ENCODE measurements at places on chromosomes 7 and 10.
A peak's percentile ranks its signal among the peaks of the same experiment; 100 is the strongest.

GRCh38 chr7:123433665-123434064 is 100.7 kb downstream of the IQUB start:
- no peak for ATAC-seq

DNA sequence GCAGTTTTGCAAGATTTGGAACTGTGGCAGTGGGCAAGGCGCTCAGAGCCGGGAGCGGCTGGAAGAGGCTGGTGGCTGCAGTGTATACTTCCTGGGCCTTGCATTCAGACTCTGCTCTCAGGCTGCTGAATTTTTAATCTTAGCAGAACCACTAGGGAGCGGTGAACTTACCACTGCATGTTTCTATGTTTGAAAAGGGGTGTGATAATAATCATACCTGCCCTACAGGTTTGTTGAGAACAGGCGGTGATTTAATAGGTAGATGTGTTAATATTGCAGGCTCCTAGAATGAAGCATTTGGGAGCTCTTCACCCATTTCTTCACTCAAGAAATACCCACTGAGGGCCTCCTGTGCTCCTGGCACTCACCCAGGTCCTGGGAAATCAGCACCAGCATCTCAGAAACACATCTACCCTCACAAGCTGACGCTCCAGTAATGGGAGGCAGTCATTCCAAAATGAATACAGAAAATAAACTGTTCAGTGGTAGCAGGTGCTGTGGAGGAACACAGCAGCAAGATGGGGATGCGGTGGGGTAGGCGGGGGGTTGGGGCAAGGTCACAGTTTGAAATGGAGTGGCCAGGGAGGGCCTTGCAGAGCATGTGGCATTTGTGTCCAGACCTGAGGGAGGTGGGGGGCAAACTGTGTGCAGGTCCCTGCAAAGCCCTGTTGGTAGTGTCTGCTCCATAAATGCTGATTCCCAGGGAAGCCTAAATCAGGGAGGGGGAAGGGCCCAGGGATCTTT is 41.0 kb downstream of the VWA2 start:
- no peak for ATAC-seq

DNA sequence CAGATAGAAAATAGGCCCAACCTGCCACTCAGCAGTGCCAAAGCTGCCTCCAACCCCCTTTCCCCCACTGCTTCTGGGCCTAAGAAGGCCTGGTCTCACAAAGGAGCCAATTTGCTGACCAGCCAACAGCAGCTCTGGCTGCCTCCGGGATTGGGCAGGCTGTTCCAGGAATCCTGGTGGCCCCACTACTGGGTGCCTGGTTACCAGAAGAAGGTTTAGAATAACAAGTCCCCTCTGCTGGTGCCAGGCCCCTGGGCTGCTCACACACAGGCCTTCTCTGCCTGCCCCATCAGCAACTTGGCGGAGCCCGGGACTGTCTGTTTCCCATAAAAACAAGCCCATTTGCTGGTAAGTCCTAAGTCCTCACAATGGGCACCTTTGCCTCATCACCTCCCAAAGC is 1.2 kb downstream of the PHKG1 start:
- no peak for ATAC-seq

DNA sequence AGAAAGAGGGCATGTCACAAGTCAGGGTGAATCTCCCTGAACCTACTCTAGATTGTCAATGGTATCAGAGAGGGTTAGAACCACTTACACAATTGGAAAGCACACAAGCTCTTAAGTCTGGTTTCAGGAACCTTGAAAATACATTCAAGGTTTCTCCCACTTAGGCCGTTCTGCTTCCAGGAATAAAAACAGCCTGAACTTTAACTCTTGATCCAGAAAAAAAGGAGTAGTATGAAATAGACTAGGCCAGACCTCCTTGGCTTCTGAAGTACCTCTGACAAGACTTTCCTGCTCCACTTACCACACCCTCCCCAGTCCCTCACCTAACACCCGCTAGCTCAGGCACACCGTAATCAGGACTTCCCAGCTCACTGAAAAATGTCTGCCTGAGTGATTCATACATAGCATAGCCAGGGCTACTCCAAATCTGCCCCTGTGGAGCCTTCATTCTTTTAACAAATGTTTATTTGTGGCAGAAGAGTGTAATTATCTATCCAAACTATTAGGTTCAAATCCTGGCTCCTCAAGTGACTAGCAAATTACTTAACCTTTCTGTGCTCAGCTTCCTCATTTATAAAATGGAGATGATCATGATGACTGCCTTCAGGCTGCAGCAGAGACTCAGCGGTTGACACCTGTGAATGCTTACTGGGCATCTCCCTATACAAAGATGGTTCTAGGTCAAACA is 30.3 kb upstream of the IL6 start:
- peak; percentile 52 for ATAC-seq

DNA sequence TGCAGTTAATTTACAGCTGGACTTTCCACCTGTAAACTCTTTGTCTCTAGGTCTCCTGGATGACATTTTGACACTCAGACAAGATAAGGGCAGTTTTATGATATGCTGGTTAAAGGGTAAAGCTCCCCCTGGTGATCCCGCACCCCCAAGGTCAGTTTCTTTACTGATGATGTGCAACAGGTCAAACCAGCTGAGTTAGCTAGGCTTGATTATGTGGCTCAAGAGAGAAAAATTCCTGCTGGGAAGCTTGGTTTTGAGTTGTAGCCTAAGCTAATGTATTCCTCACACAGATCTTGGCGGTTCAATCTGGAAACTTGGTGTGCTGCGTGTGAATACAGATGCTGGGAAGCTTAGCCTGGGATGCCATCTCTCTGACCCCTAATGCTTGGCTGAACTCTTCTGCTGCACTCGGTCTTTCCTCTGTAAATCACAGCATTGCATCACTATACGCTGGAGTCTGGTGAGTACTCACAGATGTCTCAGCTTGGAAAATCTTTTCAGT is 11.4 kb upstream of the AKR1D1 start:
- ATAC-seq, result no peak

GRCh38 chr7:141407893-141408292 is 143.3 kb upstream of the AGK start:
- no peak for ATAC-seq

DNA sequence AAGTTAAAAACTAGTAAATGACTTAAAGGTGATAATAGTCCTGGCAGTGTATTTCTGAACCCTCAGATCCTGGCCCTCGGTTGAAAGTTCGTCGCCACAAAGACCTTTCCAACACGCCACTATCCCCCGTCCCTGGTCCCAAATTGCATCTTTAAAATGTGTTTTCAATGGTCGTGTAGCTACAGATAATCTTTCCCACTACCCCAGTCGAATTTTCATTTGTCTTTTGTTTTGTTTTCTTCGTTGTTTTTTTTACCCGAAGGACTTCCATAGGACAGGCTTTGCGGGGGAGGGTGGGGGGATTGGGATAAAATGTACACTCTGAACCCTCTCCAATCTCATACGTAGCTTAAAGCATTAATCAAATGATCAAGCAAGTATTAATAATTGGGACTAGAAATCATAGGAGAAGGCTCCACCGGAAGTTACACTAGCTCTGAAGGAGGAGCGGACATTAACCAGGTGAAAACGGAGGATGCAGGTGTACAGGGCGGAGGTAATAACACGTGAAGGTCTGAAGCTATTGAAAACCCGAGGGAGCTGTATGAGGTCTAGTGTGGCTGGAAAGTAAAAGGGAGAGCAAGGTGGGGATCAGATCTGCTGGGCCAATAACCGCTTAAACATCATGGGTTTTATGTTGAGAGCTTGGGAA is 32.8 kb upstream of the PHF14 start:
- no peak for ATAC-seq

DNA sequence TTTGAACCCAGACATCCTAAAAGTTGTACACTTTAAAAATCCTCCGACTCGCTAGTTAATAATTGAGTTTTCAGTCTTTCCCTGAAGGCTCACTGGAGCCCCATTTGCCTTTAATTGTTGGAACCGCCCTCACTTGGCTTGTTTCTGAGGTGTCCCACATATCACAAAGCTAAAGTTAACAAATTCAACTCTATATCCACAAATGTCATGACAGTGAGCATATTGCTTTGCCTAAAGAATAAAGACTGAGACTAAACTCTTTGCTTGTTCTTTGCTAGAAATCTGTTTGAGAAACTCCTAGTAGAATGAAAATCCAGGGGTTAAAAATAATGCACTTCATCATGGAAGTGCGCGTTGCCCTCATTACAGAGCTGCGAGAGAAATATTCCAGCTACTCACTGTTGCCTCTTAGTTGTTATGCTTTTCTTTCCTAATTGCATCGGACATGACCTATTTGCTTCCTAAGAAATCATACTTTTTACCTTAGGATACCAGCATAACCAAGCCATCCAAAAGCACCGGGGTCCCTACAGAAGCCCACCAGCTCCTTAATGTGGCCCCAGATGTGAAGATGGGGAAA is 752 bp downstream of the THSD7A start:
- ATAC-seq, result no peak

DNA sequence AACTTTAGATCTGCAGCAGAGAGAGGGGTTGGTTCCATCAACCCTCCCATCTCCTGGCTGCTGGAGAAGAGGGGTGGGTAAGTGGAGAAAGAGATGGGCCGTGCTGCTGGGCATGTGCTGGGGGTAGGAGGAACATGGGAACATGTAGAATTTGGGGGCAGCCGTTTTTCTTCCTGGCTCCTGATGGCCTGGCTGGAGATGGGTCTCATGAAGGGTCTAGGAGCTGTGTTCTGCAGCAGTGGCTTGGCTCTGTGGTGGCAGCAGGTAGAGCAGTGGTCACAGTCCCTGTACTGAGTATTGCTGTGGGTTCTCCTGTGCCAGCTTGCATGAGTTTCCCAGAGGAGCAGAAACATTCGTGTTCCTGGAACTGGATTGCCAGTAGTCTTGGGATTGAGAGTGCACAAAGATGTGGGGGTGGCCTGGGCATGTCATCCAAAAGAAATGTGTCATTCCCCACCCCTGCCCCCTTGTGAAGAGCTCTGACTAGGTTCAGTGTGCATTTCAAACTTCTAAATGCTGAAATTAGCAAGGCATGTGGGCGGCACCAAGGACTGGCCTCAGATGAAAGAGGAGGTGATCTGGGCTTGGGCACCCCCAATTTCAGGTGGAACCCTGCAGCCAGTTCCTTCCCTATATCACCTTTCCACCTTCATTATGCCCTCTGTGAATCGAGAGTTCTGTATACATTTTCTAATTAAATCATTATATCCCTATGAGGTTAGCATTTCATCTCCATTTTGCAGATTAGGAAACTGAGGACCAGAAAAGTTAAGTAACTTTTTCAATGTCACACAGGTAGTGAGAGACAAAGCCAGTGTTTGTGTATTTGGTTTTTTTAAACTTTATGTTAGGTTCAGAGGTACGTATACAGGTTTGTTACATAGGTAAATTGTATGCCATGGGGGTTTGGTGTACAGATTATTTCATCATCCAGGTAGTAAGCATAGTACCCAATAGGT is 2.1 kb downstream of the CHST3 start:
- no peak for ATAC-seq

GRCh38 chr7:159195946-159196345 is 51.3 kb upstream of the VIPR2 start:
- ATAC-seq, result peak; percentile 34

GRCh38 chr7:52151559-52151958 is 835.0 kb upstream of the COBL start:
- ATAC-seq, result no peak

DNA sequence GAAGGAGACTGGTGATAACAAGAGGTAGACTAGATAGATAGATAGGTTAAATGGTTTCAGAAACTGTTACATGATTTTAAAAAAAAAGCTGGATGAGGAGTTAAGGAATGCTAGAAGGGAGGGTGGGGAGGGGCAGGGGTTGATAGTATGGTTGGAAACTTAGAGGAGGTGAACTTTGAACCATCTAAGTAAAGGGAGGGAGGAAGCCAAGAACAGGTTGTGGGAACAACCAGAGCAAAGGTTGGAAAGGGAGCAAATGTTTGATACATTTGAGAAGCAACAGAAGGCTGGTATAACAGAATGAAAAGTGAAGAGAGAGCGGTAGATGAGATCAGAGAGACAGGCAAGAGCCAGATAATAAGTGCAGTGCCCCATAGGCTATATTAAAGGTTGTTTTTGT is 224.8 kb downstream of the FOXP2 start:
- ATAC-seq, result no peak

- no peak for ATAC-seq
Observed at GRCh38 chr10:102962267-102962666, 44.2 kb downstream of the CNNM2 start.

DNA sequence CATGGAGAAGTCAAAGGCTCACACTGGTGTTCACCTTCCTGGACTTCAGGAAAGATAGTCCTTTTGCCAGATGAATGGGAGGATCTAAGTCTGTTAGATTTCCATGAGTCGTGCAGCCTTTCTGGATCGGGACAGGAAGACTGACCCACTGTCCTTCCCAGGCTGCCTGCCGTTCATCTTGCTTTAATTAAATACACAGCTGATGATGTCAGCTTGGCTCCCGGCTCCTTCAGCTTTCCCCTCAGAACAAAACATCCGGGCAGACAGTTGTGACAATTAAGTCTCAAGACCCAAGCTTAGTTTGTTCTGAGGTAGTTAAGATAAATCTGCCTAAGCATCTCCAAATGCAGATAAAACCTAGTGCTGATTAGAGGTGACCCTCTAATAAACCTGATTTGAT is 58.6 kb downstream of the AUTS2 start:
- no peak for ATAC-seq

- no peak for ATAC-seq
Observed at GRCh38 chr10:128364631-128365030, 238.4 kb upstream of the MKI67 start.

- ATAC-seq, result no peak
Observed at GRCh38 chr7:8070451-8071180, 102.0 kb downstream of the GLCCI1 start.

DNA sequence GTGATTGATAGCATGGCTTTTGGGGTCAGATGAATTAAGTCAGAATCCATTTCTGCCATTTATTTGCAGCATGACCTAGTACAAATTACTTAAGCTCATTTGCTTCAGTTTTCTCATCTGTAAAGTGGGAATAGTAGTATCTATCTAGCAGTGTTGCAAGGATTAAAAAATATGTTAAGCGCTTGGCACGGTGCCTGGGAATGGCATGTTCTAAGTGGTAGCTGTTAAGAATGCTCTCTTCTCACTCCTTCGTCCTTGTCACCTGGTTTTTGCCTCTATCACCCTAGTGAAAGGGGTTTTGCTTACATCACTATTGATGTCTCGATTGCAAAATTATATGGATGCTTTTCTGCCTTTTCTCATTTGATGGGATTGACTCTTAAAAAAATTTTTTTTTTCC is 7.4 kb downstream of the TMEM248 start:
- no peak for ATAC-seq

DNA sequence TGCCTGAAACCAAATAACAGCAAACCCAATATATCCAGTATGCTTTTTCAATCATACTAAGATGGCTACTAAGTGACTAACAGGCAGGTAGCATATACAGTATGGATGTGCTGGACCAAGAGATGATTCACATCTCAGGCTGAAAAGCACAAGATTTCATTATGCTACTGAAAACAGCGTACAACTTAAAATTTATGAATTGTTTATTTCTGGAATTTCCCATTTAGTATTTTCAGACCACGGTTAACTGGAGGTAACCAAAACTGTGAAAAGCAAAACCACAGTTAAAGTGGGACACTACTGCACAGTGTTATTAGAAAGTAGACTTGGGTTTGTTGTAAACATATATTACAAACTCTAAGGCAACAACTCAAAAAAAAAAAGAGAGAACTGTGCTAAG is 91.5 kb downstream of the KMT2C start:
- peak; percentile 94 for ATAC-seq

GRCh38 chr10:29636178-29636577 is 1.4 kb upstream of the SVIL start:
- peak; percentile 53 for ATAC-seq

Measured in activated T-helper 17 cell treated with anti-CD3 and anti-CD28 coated beads, Interleukin-2, amount 50 U/mL, for 72 hours (primary cell).